ENCODE measurements at places on chromosomes 13 and 19. TPM values are rescaled to one million over a fixed set of nuclear protein-coding genes. Genes with fewer than 3 reads are reported as not detected.

DNA sequence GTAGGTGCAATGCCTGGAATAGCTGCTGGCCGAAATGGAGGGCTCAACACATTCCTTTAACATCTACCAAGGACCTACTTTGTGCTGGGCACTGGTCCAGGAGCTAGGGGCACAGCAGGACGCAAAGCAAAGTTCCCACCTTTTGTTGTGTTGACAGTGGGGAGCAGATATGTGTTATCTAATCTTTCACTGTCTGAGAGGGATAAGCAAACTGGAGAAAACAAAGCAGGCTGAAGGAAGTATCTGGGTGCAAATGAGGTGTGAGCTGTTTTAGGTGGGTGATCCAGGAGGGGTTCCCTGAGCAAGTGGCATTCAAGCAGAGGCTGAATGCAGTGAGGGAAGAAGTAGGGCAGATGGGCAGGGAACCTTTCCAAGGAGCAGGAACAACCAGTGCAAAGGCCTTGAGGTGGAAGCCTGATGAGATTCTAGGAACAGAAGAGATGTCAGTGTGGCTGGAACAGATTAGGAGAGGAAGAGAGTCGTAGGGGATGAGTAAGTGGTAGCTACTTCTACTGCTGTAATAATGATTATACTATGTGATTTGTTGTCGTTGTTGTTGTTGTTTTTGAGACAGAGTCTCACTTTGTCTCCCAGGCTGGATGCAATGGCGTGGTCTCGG, 2.2 kb upstream of the PLAUR start:
- H3K4me3 ChIP-seq = no peak overlapping the region
- DNase-seq = no peak
- H3K4me1 ChIP-seq = peaks cover 13% of the 10 kb centered on the region
- no peak overlapping the region for H3K27ac ChIP-seq
- H3K36me3 ChIP-seq = no peaks in the 10 kb centered on the region

Gene LENG1
- 9.7 TPM for total RNA-seq

- DNase-seq = no peak
- no peaks in the 10 kb centered on the region for H3K27me3 ChIP-seq
- no peaks in the 10 kb centered on the region for H3K4me1 ChIP-seq
These were observed 27.7 kb downstream of the EFNB2 start for GRCh38 chr13:106507560-106508274.

Gene RUBCNL
- total RNA-seq = 110 TPM

DNA sequence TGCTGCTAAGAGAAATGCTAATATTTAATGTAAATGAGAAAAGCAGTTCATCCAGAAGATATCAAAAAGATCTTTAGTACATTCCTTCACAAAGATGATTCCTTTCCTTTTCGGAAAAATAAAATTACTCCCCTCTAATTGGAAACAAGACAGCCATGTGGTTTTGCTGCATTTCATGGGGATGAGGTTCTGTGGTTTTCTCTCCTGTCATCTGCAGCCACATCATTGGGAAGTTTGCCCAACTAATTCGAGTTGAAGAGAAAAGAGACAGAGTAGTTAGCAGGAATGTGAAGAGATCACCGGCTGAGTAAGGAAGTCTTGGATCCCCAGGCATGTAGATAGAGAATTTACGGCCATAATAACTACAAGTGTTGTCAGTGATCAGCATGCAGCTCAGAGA, 122.1 kb downstream of the CYSLTR2 start:
- no peak overlapping the region for H3K27ac ChIP-seq
- H3K4me3 ChIP-seq = no peak overlapping the region
- no peaks in the 10 kb centered on the region for H3K4me1 ChIP-seq
- H3K27me3 ChIP-seq = no peaks in the 10 kb centered on the region
- peak; percentile 10 for DNase-seq
- H3K36me3 ChIP-seq = no peaks in the 10 kb centered on the region

Gene ZAR1L
- not detected for total RNA-seq

DNA sequence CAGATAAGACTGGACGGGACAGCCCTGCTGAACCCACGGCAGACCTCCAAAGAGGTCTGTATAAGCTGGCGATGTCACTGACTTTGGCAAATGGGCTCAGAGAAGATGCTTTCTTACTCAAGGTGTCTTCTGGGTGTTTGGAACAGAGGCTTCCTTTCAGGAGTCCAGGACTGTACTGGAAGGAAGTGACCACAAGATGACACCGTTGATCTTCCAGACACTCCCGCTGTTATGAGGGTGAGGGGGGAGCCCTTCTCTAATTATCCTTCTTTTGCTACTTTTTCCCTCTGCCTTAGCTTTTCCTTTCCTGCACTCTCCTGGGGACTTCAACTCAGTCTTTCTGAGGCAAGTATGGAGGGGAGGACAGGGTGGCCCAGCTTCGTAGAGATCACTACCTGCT, 65.2 kb upstream of the ZNF599 start:
- peak; percentile 22 for DNase-seq
- H3K36me3 ChIP-seq = no peaks in the 10 kb centered on the region
- no peaks in the 10 kb centered on the region for H3K4me1 ChIP-seq
- H3K27ac ChIP-seq = no peak overlapping the region
